Stimulated activated CD8-positive, alpha-beta memory T cell treated with anti-CD3 and anti-CD28 coated beads, Interleukin-4, amount 100 ng/mL, for 1 hour (primary cell): ENCODE measurements at places on chromosomes 3 and 15.

DNA sequence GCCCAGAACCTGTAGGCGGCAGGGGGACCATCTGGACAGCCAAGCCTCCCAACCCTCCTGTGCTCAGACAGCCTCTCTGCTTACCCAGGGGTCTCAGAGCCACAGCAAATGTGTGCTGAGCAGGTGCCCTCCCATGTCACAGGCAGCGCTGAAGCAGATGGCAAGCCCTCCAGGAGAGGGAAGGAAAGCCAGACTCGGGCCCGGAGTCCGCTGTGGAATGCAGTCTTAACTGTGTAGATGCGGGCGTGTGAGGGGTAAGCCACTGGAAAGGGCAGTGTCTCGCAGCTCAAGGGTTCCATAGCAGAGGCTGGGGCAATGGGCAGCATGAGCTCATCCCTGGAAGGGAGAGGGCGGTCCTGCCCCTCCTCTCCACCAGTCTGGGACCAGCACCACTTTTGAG lies 45.6 kb downstream of the UMPS start:
- DNase-seq = no peak

GRCh38 chr3:104673981-104674380 lies 692.7 kb upstream of the ALCAM start:
- no peak for DNase-seq

- DNase-seq = no peak
Measured at GRCh38 chr3:150097588-150097890, 126.8 kb upstream of the PFN2 start.

DNA sequence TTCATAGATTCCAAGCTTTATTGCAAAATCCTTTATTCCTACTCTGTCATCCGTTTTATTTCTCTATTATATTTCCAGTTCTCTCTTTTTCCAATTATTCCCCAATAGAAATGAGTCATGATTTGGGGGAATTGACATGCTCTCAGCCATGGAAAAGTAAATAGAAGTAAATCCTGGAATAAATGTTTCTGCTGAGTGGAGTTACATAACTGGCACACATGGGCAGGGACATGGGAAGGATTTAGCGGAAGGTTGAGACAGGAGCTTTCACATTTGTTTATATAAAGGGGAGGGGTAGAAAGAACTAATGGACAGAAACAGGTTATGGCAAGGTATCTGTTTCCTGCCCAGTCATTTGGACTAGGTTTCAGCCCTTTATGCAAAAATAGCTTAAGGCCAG lies 221.6 kb downstream of the PLOD2 start:
- DNase-seq = no peak

- DNase-seq = no peak
Measured at GRCh38 chr3:61601831-61602230, 40.5 kb downstream of the PTPRG start.

GRCh38 chr3:143727391-143727790 lies 120.9 kb downstream of the SLC9A9 start:
- DNase-seq = no peak

- no peak for DNase-seq
Measured at GRCh38 chr3:62601238-62602070, 228.1 kb upstream of the FEZF2 start.

DNA sequence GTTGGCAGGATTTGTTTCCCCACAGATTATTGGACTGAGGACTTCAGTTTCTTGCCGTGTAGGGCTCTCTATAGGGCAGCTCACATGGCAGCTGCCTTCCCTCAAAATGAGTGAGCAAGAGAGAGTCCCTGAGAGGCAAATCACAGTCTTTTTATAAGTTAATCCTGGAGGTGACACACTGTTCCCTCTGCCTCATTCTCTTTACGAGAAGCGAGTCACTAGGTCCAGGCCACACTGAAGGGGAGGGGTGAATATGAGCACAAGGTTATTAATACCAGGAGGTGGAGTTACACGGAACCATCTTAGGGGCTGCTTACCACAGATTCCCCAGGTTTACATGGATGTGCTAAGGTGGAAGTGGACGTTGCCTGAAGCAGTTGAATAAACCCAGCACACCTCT lies 77.0 kb downstream of the LPP start:
- no peak for DNase-seq

GRCh38 chr3:167162083-167162482 lies 218.0 kb downstream of the ZBBX start:
- no peak for DNase-seq

GRCh38 chr3:57960174-57960505 lies 48.1 kb upstream of the FLNB start:
- DNase-seq = no peak

GRCh38 chr3:127090218-127091160 lies 102.4 kb upstream of the PRR23E start:
- DNase-seq = no peak

GRCh38 chr3:30996467-30996866 lies 102.0 kb upstream of the GADL1 start:
- no peak for DNase-seq

DNA sequence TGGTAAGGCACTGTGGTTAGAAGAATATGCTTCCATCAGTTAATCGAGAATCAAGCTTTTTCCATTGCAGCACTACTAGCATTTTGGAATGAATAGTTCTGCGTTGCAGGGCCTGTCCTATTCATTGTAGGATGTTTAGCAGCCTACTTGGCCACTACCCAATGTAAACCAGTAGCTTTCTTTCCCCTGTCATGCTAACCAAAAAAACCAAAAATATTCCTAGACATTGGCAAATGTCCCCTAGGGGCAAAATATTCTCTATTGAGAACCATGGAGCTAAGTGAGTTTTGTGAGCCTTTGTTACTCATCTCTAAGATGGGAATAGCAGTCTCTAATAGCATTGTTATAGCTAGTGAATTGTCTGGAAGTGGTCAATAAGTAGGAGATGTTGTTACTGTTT lies 187.2 kb downstream of the CADPS start:
- no peak for DNase-seq

DNA sequence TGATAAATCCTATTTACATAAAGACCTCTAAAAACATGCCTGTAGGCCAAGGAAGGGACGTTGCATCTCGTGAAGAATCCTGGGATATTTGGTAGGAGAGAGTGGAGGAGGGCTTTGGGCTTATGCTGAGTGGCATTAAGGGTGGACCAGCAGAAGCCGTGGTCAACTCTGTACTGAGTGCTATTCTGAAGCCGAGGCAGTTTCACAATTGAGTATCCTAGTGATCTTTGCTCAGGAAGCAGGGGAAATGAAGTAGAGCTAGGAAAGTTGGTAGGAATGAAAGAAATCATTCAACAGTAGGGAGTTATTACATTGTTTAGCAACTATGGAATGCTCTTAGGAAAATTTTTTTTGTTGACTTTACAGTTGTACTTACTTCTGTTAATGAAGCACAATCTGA lies 24.2 kb downstream of the MCTP2 start:
- DNase-seq = no peak

GRCh38 chr3:64179249-64179648 lies 46.0 kb downstream of the PRICKLE2 start:
- no peak for DNase-seq

DNA sequence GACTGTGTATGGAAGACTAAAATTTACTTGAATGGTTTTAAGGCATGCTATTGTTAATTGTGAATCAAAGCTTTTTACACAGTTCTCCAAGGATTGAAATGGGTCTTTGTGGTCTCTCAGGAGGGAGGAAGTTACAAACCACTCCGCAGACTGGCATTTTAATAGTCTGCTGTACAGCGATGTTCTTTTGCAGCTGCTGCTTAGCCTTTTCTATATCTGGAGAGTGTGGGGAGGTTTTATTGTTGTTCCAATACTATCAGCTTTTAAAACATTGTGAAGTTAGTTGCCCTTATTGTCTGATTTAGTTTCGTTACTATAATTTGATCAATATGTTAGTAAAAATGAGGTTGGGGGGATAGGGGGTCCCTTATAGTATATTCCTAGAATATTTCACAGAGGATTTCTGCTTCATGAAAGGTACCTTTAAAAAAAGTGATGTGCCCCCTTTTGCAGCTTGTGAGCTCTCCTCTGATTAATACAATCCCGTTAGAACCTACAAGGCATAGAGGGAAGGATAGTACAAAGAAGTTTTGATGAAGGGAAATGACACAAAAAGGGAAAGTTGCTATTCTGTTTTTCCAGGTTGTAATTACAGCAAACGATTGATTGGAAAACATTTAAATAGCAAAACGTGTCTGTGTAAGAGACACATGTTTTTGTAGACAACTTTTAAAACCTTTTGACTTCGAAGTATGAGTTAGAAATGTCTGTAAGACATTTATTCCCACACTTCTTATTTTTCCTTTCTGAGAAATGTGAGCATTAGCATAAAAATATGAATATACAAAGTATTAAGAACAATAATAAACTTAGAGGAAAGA lies 158.3 kb upstream of the CGNL1 start:
- DNase-seq = no peak

DNA sequence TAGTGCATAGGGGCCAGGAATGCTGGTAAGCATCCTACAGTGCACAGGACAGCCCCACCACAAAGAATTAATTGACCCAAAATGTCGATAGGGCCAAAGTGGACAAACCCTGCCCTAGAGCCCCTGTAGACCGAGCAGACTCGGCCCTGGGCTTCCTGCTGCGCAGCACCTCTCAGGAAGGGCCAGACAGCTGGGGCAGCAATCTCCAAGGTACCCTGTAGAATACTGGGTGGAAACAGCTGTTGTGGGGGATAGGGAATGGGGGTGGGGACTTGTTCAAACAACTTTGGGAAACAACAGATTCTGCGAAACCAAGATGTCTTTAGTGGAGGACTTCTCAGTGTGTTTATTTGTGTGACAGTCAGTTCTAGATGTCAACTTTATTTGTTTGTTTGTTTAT lies 67.1 kb downstream of the MRPL46 start:
- no peak for DNase-seq

DNA sequence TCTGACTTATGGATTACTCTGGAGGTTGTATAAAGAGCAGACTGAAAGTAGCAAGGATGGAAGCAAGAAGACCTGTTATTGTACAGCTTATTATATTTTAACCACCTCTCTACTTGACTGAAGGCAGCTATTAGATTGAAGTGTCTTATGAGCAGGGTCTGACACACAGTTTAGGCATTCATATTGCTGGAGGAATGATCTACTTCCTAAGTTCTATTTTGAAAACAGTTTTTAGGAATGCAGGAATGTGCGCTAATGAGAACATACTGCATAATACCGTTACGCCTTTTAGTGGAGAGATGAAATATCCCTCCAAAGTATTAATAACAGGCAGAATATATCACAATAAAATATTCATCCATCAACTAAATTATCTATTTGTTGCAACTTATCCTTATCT lies 193.3 kb downstream of the ISL2 start:
- no peak for DNase-seq

DNA sequence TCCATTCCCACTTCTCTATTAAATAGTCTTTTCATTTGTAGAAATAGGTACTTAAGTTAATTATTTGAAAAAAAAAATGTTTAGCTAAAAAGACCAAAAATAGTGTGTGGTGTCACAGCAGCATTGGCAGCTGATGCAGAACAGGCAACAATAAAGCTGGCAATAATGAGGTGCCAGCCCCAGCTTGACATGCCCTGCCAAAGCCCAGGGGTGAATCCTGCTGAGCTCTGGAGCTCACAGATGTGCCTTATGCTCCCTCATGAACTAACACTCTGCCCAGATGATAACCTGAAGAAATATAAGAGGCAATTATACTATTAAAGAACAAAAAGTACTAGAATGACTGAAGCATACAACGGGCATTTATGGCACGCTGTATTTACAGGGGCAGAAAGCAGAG lies 63.8 kb downstream of the IGSF11 start:
- no peak for DNase-seq

DNA sequence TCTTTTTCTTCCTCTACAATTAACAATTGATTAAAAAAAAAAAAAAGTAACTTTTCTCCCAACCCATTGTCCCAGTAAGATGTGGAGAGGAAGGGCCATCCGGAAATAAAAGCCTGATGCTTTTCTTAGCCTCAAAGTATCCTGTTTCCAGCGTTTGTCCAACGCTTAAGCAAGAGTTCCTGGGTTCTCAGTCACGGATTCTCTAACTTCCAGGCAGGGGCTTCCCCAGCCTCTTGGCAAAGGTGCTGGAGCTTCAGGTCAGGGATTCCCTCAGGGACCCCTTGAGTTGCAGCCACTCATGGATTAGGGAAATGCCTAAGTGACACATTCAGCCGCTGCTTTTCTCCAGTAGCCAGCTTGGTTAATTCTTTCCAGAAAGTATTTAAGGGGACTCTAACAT lies 22.3 kb upstream of the C2CD4B start:
- no peak for DNase-seq

- DNase-seq = no peak
Measured at GRCh38 chr3:45084820-45085816, 59.0 kb downstream of the CLEC3B start.

DNA sequence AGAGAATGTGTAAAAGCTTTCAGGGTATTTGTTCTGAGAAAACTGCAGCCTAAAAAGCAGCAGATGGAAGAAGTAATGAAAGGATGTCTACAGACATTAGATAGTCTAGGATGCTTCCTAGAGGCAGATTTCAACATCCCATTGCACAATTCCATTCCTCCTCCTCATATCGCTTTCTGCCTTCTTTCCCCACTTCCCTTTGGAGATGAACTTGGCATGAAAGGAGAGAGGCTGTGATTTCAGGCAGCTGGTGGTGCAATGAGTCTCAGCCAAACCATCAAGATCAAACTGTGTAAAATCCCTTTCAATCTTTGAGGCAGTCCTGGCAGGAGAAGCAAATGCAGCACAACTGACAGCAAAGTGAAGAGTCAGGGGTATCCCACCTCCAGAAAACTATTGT lies 438.7 kb upstream of the KCNMB2 start:
- DNase-seq = no peak

GRCh38 chr3:123397921-123398785 lies 50.7 kb downstream of the ADCY5 start:
- DNase-seq = no peak

DNA sequence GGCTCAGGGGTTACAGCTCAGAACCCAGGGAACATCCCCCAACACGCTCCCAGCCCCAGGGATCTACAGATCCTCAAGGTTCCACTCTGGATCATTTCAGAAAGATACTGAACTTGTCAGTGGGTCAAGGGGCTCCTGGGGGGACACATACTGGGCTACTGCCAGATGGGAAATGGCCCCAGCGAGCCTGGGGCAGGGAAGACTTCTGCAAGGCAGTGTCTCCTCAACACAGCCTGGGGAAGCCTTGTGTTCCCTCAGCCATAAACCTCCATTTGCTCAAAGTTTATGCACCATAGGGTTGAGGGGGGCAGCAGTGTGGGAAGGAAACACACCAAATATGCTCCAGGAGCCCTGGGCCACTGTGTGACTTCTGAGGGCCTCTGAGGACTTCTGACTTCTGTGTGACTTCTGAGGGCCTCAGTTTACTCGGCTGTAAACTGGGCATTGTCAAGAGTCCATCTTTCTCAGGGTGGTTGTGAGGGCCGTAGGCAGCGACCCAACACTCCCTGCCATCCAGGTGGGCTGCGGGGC lies 58.4 kb downstream of the IQSEC1 start:
- DNase-seq = no peak

DNA sequence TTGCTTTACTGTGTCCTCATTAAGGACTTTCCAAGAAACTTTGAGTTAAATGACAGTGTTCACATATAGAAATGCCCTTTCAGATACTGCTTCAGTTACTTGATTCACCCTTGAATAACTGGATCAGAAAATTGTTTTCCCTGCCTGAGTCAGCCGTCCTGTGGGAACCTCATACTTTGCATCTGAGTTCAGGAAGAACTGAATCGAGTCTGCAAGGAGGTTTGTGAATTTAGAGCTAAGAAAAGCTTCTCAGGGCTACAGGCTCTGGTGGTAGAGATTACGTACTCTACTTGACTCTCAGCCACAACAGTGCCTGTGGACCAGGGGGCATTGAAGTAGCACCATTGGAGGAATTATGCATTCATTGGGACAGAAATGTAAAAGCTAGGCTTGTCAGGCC lies 252.4 kb upstream of the C2CD4B start:
- DNase-seq = no peak
